ENCODE measurements at places on chromosomes 2 and 18.

- no peak for DNase-seq
Observed at GRCh38 chr2:42951263-42951938, 159.0 kb upstream of the HAAO start.

DNA sequence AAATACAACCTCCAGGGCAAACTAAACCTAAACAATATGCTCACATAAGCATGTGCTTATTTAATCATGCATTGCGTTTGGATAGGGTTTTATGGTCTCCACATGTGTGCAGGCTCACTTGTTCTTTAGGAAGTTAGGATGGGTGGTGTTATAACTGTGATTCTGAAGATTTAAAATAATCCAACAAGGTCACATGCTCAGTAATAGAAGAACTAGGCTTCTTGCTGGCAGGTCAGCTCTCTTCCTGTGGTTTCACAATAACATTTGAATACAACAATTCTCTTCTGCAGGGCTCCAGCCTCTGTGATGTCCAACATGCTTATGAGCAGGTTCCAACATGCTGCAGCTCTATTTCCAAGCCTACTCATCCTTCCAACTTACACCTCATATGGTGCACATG lies 84.0 kb downstream of the MYL12B start:
- DNase-seq: no peak

DNA sequence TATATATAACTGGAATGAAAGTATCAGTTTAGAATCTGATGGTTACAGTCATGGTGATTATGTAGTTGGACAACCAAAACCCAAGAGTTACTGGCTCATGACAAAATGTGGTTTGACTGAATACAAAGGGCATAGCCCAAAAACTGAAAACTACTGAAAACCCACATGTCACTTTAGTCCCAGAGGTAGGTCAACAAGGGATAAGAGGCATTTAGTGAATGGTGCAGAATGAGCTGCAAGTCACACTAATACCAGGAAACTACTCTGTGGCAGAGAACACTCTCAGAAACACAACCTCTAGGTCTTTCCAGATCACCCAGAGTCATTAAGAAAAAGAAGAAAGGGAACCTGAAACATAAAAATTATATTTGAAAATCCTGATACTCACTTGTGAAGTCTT lies 154.5 kb downstream of the AGPS start:
- no peak for DNase-seq

- DNase-seq: no peak
Observed at GRCh38 chr2:240989451-240990265, 8.8 kb upstream of the SNED1 start.

GRCh38 chr2:234490271-234491091 lies 6.4 kb downstream of the ARL4C start:
- DNase-seq: no peak

DNA sequence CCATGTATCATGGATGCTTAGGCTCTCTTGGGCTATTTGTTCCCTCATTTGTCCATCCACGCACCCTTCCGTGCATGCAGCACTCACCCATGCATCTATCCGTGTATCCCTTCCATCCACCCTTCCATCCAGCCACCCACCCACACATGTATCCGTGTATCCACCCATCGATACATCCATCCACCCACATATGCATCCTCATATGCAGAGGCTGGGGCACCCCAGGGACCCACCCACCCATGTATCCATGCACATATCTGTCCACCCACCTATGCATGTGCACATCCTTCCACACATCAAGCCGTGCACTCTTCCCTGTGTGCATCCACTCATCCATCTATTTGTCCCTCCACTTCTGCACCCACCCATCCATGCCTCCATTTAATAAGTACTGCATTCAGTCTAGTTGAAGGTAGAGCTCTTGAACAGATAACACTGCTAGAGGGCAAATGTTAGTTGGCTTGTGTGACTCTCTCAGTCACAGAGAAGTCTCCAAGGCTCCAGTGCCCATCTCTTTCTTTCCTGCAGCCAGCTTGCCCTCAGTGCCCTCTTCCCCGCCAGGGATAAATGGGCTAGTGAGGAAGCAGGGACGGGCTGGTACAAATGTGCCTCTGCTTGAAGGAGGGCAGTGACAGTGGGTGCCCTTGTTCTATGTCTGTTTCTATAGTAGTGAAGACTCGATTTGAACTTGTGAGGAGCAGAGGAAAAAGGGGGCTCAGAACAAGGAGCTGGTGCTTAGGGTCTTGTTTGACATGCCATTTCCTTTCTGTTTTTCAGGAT lies 61.5 kb downstream of the EMILIN2 start:
- no peak for DNase-seq

- no peak for DNase-seq
Observed at GRCh38 chr2:48218169-48218568, 311.8 kb upstream of the STON1 start.

All from NCI-H187 treated with DMSO at 0.1 percent for 48 hours (cell line).